Fibroblast of skin of left biceps (primary cell): ENCODE measurements at places on chromosomes 7 and 10.

GRCh38 chr10:92849234-92849525, 860 bp downstream of the EXOC6 start:
- DNase-seq: no peak

DNA sequence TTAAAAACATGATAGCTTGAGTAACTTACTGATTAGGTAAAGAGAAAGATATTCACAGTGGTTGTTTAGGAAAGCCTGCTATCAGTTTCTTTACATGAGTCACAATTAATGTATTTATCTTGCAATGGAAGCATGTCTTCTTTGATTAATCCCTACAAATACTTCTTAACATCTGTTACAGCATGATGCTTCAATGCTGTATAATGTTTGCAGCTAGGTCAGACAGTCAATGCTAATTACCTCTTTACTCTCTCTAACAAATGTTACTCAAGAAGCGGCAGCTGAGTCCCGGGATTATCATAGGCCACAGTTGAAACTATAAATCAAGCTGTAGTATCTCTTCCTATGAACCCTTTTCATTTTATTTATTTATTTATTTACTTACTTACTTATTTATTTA, 33.2 kb downstream of the ACBD5 start:
- DNase-seq: no peak

DNA sequence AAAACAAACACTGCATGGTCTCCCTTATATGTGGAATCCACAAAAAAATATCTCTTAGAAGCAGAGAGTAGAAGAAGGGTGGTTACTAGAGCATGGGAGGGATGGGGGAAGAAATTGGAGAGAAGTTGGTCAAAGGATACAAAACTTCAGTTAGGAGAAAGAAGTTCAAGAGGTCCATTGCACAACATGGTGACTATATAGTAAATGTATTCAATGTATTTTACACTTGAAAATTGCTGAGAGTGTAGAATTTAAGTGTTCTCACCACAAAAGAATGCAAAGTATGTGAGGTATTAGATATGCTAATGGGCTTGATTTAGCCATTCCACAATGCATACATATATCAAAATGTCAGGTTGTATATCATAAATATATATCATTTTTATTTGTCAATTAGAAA, 232.0 kb upstream of the CELF2 start:
- peak; percentile 70 for DNase-seq

DNA sequence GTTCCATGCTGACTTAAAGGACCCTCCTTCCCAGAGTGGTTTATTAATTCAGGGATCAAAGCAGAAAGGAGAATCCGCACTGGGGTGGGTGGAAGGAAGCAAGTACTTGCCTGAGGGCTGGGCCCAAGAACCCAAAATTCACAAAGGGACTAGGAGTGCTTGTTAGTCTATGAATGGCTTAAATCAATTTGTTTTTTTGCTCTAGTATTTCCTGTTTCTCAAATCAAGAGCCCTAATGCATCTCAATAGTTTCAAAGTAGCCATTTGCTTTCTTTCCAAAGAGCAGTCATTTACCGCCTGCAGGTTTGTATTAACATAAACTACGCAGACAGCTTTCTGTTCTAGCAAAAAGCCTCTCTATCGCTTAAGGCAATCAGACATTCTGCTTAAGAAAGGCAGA, 44.2 kb upstream of the SLC35G1 start:
- DNase-seq: no peak

- DNase-seq: no peak
Observed at GRCh38 chr7:158648787-158649186, 55.8 kb downstream of the NCAPG2 start.

- no peak for DNase-seq
Observed at GRCh38 chr7:55351263-55351662, 13.9 kb upstream of the LANCL2 start.

- DNase-seq: peak; percentile 98
Observed at GRCh38 chr10:90179696-90180407, 478.5 kb downstream of the KIF20B start.

- peak; percentile 72 for DNase-seq
Observed at GRCh38 chr10:33337326-33337957, 3.0 kb upstream of the NRP1 start.
